ENCODE measurements at places on chromosomes 5 and 9.

DNA sequence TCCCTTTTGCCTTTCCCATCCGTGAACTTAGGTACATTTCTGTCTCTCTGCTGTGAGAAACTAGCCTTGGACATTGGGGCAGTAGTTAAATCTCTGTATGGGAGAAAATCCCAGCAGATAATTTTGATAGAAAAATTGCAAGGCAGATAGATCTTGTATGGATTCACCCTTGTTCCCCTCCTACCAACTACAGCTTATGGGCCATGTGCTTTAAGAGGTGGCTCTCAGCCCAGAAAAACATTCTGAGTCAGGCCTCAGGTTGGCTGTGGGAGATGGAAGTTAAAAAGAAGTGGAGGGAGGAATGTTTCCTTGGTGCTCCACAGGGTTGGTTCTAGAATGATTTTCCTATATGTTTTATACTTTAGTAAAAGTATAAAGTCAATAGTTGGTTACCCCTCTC lies 1.4 kb upstream of the KDM3B start:
- DNase-seq: no peak

DNA sequence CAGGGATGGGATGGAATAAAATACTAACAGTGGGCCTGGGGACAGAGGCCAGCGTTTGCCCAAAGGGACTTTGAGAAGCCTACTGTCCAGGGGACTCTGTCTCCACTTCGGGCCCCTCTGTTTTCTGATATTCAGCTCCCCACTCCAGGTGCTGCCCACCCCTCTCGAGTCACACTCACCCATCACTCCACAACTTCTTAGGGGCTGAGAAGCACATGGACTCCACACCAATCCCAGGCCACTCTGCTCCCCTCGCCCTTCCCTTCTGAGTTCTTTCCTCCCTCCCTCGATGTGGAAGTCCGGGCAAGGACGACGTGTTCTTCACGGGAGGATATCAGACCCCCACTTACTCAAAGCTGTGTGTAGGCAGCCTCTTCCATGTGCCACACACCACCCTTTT lies 124.5 kb downstream of the BARX1 start:
- DNase-seq: no peak

DNA sequence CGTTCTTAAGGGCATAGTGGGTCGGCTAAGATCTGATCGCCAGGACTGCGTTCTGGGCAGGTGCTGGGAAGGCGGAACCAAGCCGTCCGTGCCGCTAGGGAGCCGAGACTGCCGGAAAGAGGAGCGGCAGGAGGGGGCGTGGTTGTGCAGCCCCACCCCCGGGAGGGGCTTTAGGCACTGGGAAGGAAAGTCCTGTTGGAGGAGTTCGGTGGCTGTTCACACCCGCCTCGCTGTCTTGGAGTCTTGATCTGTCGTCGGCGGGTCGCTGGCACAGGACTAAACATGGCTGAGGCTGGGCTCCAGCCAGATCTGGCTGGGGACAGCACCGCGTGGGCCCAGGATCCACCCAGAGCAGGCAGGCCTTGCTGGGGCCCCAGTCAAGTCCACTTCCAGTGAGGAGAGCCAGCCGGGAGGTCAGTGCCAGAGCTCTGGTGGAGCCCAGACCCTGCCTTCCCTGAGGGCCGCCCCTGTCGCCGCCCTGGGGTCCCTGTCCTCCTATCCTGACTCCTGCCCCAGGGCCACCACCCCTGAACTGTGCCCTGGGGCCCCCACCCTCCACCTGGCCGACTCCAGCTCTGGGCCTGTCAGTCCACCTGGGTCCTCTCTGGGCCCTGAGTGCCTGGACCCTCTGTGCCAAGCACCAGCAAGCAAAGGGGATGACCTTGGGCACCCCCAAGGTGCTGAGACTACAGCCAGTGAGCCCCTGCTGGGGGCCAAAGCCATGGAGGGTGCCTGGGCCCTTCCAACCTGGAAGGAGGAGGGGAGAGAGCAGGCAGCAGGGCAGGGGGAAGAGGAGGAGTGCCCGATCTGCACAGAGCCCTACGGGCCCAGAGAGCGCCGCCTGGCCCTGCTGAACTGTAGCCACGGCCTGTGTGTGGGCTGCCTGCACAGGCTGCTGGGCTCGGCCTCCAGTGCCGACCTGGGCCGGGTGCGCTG lies 4.5 kb downstream of the RNF208 start:
- no peak for DNase-seq

DNA sequence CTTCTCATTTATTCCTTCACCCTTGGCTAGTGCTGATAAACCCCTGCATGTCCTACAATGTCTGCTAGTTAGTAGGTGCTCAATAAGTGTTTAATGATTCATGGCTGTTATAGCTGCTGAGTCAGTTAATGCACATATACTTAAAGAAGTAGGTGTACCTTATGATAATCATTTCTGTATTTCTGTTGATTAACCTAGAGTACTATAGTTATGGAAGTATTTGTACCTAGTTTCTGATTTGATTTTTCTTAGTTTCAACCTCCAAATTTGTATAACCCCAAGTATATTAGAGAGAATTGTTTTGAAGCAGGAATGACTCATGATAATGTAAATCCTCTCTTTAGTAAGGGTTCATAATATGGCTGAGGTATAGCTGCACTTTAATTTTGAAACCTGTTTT lies 8.9 kb downstream of the SMAD5 start:
- no peak for DNase-seq

DNA sequence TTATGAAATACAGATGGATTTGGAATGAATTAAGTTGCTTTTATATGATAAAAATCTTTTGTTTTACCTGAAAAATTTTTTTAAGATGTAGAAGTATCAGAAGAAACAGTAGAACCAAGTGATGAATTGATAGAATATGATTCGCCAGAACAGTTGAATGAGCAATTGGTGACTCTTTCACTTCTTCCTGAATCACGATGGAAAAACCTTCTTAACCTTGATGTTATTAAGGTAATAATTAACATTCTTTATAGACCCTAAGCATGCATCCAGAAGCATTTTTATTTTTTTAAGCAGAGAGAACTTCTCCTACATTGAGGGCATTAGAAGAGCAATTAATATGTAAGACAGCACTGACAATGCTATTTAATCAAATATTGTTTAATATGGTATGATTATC lies 28.8 kb downstream of the WDR36 start:
- no peak for DNase-seq

DNA sequence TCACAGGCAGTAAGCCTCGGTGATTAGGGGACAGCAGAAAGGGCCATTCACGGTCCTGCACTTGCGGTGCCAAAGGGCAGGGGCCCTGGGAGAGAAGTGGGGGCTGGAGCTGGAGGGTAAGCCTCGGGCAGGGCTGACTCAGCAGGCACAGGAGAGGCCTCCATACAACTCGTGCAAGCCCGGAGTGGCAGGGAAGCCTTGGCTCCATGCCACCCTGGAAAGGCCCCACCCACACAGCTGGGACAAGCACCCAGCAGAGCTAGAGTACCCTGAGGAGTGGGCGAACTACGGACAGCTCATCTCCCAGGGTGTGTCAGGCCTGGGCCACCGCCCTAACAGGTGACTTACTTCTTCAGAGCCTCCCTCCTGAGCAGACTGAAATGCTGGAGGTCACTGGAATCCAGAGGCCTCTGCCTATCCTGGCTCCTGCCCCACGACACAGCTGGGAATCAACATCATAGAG lies 5.6 kb upstream of the CAMK2A start:
- no peak for DNase-seq

DNA sequence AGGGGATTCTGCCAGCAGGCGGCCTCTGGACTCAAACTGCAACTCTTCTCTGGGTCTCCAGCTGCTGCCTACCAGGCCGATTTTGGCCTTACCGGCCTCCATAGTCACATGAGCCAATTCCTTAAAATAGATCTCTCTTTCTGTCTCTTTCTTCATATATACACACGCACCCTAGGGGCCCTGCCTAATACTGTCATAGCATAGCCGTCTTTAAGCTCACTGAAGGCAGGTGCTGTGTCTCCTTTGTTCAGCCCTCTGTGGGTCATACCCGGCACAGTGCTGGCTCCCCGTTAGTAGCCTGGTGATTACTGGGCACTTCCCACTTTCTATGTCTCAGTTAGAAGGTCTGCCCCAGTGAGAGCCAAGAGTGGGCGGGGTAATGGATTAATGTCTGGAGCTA lies 140.9 kb downstream of the HSPA4 start:
- DNase-seq: no peak
